ENCODE measurements at places on chromosomes 12 and 14.

DNA sequence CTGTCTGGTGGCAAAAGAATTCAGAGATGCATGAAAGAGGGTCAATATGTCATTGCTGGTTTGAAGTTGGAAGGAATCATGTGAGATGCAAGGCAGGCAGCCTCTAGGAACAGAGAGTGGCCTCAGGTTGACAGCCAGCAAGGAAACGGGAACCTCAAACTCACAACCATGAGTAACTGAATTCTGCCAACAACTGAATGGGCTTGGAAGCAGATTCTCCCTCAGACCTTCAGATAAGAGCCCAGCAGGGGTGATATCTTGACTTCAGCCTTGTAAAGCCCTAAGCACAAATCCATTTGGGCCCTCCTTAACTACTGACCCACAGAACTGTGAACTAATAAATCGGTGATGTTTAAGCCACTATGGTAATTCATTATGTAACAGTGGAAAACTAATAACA lies 35.8 kb downstream of the USP15 start:
- no peak for DNase-seq

- DNase-seq = no peak
Measured at GRCh38 chr14:73613046-73613383, 698 bp downstream of the ACOT6 start.

DNA sequence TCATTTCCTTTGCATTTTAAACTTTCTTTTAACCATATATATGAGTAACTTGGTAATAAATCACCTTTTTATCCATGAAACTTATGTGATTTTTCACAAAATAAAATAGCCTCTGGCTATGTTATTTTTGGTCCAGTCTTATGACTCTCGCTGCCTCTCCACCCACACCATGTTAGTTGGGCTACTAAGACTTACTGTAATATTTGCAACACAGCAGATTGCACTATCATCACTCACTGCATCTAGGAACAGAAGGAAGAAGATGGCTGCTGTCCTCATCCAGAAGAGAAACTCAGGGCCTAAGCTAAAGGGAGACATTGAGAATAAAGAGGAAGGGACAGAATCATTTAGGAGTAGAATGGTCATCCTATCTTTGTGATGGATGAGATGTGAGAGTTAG lies 12.6 kb upstream of the B4GALNT3 start:
- DNase-seq = no peak

GRCh38 chr12:115758877-115759620 lies 518.4 kb downstream of the MED13L start:
- DNase-seq = no peak

DNA sequence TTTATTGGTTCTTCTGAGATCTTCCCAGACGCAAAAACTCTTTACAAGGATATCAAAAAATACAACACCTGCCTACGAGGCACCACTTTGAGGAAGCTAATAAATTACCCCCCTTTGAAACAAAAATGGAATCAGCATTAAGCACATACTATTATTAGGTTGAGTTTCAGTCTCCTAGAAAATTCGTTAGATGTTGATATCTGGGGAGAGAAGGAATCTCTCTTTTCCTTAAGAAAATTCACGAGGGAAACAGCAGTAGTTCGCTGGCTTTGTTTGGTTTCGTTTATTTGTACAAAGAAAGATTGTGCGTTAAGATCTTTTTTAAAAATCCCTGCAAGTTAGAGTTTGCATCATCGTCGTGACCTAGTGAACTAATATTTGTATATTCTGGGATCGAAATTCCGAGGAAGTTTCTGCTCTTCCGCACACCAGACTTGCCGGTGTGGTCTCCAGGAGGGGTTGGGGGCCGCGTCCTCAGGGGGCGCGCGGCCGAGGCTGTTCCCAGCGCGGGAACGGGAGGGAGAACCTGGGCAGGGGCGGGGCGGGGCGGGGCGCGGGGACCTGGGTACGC lies 12.1 kb downstream of the NKX2-1 start:
- DNase-seq = no peak

DNA sequence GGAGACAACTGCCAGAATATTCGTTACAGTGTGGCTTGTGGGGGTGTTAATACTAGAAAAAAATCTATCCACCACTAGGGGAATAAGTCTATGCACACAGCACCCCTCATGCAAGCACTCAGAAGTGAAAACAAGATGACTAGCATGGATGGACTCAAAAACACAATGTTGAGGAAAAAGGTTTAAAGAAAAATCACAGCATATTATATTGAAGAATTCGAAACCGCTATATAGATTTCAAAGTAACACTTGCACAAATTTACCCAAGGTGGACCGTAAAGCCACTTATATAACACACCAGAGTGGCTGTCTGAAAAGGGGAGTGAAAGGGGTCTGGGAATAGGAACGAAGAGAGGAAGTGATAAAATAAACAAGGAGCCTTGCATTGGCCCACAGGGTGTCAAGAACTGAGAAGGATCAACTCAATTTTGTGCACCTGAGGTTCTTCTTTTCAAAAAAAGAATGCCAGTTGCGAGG lies 544 bp downstream of the ABCD4 start:
- DNase-seq = no peak

DNA sequence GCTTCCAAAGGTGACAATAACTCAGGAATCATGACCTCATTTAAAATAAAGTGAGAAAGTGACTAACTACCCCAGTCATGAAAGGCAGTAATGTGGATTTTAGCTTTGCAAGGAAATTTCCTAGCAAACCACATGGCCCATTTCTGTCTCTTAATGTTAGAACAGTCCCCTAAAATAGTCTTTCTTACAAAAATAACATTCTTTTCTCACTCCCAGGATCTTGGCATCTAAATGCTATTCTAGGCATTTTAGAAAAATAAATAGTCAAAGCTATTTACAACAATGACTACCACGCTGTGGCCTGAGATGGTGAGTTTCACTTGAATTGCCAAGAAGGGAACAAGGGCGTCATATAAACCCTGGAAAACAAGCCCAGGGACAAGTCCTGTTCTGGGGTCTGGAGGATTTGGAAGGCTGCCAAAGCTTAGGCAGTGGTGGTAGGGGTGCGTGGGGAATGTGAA lies 101.2 kb upstream of the CCDC175 start:
- DNase-seq = no peak

- no peak for DNase-seq
Measured at GRCh38 chr12:40583743-40584142, 108.5 kb upstream of the CNTN1 start.

DNA sequence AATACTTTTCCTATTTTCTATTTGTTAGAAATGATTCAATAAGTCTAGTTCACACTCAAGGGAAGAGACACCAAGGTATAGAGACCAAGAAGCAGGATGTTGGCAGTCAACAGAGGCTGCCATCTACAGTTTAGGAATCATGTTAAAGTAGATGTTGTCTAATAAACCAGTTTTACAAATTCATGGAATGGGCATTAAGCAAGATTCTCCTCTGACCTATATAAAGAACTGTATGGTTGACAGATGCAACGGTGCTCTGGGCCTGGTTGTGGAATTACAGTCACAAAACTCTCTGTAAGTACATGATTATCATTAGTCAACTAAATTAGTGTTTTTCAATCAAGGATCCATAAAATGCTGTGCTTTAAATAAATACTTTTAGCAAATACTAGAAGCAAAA lies 475.1 kb downstream of the NAV3 start:
- no peak for DNase-seq

DNA sequence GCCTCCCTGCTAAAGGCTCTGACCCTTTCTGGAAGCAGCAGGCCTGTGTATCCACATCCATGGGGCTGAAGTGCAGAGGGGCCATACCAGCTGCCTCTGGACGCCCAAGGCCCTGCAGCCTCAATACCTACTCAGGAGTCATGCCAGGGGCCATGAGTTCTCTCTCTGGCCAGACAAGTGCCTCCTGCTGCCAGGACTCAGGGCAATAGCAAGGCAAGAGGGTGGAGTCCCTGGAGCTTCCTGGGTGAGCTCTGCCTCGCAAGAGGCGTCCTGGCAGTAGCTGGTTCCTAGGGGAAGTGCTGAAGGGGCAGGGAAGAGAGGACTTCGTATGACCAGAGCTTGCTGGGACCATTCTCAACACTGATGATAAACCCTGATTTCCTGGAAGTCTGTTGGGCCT lies 10.9 kb upstream of the ENDOU start:
- DNase-seq = no peak
